ENCODE measurements at places on chromosomes 7 and 10. TPM values are rescaled to one million over a fixed set of nuclear protein-coding genes. Genes with fewer than 3 reads are reported as not detected.

The NXPH1 gene
- not detected for total RNA-seq

The BICC1 gene
- total RNA-seq, result 124 TPM

The GNAT3 gene
- not detected for total RNA-seq

The SP4 gene
- 4.8 TPM for total RNA-seq

The CUZD1 gene
- 0.52 TPM for total RNA-seq

Measured in smooth muscle cell of the pulmonary artery (primary cell).